ELF-1 (cell line): ENCODE measurements at places on chromosomes 16 and 17.

- DNase-seq, result no peak
Observed at GRCh38 chr17:2379489-2380225, 21.2 kb downstream of the MNT start.

DNA sequence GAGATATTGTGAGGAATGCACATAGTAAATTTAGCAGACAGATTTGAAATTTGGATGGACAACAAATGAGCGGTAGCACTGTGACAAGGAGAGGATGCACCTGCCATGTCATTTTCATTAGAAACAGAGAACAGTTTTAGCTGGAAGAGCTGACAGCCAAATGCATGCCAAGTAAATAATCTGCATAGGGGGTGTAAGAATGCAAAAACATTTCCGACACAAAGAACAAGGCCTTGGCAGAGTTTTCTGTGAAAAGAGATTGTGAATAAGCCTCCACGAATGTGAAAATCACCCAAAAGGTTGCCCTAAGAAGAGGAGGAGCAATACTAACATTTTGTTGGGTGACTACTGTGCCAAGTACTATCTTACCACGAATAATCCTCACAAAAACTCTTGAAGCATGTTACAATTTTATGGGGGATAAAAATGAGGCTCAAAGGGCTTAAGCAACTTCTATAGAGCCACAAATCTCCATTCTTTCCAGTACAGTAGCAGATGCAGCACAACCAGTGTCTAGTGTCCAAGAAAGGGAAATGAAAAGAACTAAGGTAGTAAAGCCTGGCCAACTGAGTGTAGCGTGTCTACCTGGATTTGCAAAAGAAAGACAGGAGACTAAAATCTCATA is 28.3 kb downstream of the TMEM100 start:
- no peak for DNase-seq

GRCh38 chr17:40443988-40444899 is 994 bp downstream of the IGFBP4 start:
- no peak for DNase-seq

DNA sequence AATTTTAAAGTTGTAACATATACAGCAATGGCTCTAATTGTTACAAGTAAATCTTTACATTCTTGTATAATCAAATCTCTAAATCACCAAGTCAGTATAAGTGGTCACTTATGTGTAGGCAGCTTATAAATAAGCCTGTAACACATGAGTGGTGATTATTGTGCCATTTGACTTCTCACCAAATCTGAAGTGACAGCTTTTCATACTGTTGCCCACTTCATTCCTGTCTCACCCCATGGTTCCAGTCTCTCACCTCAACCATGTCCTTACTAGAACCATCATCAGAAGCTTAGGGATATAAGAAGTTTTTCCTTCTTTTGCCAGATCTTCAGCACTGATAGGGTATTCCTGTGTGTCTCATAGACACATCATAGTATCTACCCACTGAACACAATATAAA is 23.5 kb downstream of the TNRC6A start:
- no peak for DNase-seq

DNA sequence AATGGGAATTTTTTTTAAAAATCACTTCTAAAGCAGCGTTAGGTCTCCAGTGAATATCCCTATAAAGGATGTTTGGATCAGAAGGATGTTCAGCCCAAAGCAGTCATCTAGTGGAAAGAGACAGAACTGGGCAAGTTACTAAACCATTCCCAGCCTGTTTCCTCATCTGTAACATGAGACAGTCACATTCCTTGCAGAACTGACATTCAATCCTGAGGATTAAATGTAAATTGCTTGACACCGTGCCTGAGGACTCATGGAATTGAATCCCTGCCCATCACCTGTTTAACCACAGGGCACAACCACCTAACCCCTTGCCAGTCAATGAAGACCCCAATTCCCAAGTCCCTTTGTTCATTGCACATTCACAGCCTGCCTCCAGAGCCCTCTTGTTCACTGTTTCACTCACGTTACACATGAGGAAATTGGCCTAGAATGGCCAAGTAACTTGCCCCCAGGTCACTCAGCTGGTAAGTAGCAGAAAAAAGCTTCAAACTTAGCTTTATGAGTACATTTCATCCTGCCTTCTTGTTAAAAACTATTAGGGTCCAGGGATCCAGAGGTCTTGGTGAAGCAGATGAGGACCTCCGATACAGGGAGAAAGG is 1.4 kb downstream of the CMTM2 start:
- DNase-seq, result peak; percentile 39

- DNase-seq, result no peak
Observed at GRCh38 chr17:58268774-58269556, 11.8 kb downstream of the MPO start.

GRCh38 chr17:15134363-15134762 is 130.8 kb downstream of the PMP22 start:
- no peak for DNase-seq
